Activated CD4-positive, alpha-beta T cell treated with anti-CD3 and anti-CD28 coated beads for 48 hours (primary cell): ENCODE measurements at places on chromosomes 2 and 18.

DNA sequence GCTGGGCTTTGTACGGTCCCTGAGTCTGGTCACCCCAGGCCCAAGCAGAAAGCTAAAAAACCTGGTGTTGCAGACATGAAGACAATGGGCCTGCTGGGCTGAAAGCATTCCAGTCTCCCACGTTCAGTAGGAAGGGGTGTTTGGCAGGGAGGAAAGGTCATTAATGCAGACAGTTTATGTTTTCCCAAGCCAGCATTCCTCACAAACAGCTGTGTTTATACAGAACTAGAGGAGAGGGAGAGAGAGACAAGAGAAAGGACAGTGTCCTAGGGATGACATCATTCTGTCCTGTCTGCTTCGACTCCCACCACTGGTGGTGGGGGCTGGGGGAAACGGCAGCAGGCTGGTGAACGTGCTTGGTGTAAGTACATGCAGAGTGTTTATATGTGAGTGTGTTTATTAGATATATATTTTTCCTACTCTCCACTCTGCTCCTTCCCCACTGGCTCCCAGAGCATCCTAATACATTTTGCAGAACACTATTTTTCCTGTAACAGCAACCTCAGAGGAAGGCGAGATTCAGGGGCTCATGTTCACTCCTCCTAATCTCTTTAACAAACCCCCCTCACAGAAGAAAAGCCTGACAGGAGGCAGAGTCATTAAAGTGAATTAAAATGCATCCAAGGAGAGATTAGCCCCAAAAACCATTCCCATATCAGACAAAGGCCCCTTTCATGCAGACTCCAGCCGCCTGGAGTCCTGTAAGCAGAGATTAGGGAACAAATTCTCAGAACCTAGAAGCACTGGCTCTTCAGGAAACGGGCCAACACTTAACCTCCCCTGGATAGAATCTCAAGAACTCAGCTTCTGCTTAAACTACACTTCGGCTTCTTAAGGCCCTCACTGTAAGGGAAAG, 380.4 kb downstream of the TNS1 start:
- DNase-seq: no peak

- no peak for DNase-seq
These were observed 87.4 kb upstream of the HS6ST1 start for GRCh38 chr2:128405981-128406613.

GRCh38 chr2:142741764-142742269, 135.6 kb upstream of the KYNU start:
- DNase-seq: no peak

GRCh38 chr2:12416600-12416999, 300.1 kb upstream of the TRIB2 start:
- peak; percentile 63 for DNase-seq

GRCh38 chr18:35564795-35565453, 16.6 kb upstream of the GALNT1 start:
- no peak for DNase-seq

GRCh38 chr2:119823734-119824334, 64.1 kb downstream of the PTPN4 start:
- DNase-seq: peak; percentile 37

- DNase-seq: no peak
These were observed 214.1 kb downstream of the AGPS start for GRCh38 chr2:177606636-177607035.

DNA sequence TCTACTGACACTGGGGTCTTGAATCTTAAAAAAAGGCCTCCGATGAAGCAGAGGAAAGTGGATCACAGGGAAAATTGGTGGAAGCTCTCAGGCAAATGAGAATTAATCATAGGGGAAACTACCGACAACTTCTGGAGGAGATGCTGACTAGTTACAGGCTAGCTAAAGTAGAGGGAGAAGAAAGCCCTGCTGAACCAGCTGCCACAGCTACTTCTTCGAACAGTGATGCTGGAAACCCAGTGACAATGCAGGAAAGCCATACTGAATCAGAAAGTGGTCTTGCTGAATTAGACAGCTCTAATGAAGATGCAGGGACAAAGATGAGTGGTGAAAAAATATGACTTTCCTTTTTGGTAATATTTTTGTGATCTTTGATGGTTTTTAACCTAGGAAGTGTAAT, 44.9 kb upstream of the SLC3A1 start:
- DNase-seq: no peak

- no peak for DNase-seq
These were observed 25.5 kb downstream of the DPYSL5 start for GRCh38 chr2:26873286-26873983.

GRCh38 chr2:73089270-73090030, 17.9 kb upstream of the SFXN5 start:
- DNase-seq: no peak

DNA sequence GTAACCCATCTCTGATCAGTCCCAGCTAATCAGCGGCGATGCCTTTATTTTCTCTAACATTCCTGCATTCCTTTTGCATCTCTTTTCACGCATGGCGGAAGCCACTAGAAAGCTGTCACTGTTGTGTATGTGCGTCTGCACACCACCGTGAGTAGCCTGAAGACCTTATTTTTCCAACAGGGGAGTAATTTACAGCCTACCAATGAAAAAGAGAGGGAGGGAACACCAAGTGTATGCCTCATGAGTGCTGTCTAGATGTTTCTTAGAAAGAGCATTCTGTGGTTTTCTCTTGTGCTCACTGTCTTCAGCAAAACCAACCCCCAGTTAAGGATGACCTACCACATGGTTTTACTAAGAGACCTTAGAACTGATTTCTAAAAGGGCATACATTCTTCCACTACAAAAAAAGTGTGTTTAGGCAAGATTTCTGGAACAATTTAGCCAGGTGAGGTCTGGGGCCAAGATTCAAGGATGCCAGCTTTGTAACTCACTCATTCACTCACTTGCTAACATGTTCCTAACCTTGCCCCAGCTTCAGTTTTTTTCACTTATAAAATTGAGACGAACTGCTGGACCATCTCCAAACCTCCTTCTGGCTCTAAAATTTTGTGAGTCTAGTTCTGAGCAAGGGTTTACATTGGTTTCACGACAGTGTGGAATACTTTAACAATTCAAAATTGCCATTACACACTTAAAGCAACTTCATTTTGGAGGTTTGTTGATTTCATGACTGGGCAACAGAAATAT, 51.4 kb downstream of the BCL2 start:
- no peak for DNase-seq

DNA sequence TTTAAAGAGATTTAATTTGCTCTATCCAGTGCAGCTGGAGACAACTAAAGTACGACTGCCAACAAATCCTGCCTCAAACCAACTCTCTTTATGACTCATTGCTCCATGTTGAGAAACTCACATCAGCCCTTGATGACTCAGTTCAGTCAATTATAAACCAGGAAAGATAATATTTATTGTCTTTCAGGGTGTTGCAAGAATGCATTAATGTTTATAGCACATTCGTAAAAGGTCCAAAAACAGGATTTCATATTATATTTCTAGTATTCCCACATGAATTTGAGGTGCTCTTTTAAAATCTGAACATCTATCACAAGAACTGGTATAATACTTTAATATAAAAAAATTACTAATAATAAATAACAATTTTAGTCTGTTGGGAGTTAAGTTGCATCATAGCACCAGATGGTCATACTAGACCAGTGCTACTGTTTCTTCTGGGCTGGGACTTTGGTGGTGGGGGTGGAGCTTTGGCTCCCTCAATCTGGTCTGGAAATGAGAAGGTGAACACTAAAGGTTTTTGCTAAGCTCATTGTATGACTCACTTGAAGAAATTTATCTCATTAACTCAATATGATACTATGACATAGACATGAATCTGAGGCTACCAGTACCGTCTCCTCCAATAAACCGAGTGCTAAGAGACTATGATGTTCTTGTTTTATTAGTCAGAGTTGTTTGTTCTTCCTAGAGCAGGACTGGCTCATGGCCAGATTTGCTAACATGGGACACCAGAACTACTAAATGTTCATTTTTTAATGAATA, 26.6 kb upstream of the MAP3K20 start:
- DNase-seq: peak; percentile 58

GRCh38 chr18:45771587-45772480, 47.9 kb downstream of the SLC14A1 start:
- DNase-seq: no peak

DNA sequence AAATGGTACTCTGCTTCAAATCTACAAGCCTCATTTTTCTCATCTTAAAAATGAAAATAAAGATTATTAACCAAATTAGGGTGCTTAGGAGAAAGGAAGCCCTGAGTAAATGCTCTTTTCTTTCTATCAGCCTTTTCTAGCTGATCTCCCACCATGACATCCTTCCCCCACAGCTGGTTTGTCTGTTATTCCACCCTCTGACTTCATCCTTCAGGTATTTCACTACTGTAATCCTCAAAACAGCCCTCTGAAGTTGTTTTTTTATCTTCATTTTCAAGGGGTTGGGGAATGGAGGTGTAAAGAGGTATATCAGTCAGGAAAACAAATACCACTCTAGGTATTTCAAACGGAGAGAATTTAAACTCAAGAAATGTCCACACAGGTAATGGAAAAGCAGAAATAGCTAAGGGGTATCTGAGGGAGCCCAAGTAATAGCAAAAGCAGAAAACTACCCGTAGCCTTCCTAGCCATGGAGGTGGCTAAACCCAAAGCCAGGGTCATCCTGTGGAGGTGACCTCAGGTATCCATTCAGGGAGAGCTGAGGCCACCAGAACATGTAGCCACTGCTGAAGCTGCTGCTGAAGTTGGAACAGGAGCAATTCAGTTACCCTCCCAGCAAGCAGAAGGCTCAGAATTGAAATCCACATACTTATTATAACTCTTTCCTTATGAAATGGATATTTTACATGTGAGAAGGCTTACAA, 990.9 kb upstream of the ACVR2A start:
- DNase-seq: no peak
